ENCODE measurements at places on chromosomes 2 and 18.

GRCh38 chr2:44442019-44442418, 80.3 kb downstream of the CAMKMT start:
- DNase-seq: no peak

DNA sequence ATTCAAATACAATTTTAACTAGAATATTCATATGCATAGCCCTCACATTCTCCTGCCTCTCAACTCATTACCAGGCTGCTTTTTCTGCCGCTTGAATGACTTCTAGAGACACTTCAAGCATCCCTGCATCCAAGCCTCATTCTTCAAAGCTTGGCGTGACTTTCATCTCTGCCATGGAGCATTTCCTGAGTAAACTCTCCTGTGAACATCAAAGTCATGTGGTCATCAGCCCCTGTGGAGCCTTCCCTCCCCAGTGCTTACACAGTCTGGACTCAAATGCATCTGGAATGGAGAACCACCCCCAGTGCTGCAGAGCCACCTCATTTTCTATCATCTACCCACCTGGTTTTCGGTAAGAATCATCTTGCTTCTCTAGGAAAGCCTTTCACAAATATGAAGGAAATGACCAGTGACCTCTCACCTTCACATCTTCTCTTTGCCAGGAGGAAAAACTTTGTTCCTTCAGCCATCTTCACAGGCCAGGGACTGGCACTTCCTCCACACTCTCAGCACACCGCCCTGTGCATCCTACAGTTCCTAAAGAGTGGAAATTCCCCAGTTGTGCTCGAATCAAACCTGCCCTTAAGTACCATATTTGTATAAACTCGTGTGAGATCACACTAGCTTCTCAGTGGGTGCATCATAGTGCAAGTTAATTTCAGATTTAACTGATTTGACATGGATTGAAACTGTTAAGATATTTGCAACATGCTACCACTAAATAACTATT, 116.4 kb downstream of the COL6A3 start:
- no peak for DNase-seq

DNA sequence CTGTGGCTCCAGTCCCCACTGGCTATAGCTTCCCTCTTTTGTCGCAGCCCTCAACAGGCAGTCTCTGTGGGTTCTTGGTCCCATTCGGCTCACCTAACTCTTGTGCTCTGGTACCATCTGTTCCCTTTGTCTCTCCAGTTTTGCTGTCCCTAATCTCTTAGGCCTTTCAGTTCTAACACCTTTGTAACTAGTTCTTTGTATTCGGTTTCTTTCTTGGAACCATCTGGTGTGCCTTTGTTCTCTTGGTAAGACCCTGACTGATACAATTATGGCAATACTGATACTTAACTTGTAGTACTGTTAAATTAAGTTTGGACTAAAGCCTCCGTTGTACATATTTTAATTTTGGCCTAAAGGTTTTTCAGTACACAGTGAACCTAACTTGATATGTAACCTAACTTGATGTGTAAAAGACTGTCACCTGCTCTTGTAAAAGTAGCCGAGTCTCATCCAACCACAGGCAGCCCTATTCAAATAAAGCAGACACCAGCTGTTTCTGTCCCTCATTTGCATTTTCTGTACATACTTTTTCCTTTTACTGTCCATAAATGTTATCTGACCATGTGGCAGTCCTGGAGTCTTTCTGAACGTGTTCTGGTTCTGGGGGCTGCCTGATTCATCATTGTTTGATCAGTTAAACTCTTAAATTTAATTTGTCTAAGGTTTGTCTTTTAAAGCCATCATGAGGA, 4.8 kb upstream of the MRPL44 start:
- no peak for DNase-seq

DNA sequence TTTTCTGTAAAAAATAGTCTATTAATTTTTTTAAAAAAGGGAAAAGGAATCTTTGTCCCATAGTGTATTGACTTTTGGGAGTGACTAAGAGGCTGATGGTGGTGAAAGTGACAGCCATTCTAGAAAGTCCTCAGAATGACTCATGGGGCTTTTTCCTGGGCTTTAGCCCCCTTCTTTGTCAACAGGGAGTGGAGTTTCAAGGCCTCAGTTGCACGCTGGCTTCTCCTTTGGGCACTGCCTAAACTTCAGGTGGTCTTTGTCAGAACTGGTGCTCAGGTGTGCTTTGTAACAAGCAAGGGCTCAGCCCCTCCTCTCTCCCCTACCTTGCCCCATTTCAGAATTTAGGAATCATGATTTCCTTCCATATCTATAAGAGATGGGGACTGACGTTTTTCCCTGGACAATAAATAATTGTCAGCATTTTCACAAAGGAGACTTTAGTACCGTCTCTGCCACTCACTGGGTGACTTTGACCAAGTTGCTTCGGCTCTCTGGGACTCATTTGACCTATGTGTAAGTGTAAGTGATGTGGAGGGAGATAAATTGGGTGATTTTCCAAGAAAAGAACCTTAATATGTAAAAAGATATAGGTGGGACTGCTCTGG, 61.2 kb upstream of the IGFBP2 start:
- no peak for DNase-seq

GRCh38 chr2:75030218-75031009, 72.0 kb downstream of the POLE4 start:
- DNase-seq: no peak

- no peak for DNase-seq
These were observed 101.1 kb upstream of the NCK2 start for GRCh38 chr2:105643405-105644173.

- no peak for DNase-seq
These were observed 62.0 kb upstream of the POMC start for GRCh38 chr2:25230198-25230947.

- no peak for DNase-seq
These were observed 14.4 kb upstream of the BZW1 start for GRCh38 chr2:200797242-200797770.

DNA sequence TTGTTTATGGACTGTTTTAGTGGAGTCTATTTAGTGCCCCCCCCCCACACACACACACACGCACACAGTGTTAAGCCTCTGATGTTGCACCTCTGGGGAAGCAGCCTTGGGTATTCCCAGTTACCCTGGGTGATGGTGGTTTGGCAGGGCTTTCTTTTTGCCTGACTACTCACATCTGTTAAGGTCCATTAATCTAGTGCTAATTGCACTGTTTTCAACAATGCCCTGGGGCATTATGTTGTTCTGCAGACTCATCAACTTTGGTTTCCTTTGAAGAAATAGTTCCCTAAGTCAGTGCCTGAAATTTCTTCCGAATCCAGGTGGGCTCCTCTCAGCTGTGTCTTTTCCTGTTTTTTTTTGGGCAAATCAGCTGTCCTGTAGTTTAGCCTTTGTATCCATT, 34.7 kb downstream of the SPOPL start:
- DNase-seq: no peak

- DNase-seq: no peak
These were observed 10.0 kb upstream of the ALPG start for GRCh38 chr2:232396683-232397082.

DNA sequence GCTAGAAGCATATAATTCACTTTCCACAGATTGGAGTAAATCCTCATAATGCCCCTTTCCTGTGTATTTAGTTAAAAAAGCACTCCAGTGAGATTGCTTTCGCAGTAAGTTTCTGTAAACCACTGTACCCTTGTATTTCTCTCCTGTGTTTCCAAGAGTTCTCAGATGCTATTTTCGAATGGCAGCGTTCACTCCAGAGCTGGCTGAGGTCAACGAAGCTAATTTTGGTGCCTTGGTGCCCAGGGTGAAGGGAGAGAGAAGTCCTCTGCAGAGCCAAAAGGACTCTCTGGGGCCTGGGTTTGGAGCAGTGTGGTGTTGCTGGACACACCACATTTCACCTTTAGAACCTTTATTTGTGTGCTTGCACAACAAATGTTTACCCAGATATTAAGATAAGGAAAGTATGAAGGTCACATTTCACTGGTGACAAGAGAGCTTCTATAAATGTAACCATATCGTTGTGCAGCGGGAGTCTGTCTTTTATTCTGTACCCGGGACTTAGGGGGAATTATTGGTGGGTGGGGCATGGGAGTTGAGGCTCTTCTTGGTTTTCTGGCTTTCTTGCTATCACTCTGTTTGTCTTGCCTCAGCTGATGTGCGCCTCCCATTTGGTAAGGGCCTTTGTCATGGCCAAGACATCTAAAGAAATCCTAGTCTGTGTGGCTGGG, 9.9 kb downstream of the EPAS1 start:
- DNase-seq: no peak

DNA sequence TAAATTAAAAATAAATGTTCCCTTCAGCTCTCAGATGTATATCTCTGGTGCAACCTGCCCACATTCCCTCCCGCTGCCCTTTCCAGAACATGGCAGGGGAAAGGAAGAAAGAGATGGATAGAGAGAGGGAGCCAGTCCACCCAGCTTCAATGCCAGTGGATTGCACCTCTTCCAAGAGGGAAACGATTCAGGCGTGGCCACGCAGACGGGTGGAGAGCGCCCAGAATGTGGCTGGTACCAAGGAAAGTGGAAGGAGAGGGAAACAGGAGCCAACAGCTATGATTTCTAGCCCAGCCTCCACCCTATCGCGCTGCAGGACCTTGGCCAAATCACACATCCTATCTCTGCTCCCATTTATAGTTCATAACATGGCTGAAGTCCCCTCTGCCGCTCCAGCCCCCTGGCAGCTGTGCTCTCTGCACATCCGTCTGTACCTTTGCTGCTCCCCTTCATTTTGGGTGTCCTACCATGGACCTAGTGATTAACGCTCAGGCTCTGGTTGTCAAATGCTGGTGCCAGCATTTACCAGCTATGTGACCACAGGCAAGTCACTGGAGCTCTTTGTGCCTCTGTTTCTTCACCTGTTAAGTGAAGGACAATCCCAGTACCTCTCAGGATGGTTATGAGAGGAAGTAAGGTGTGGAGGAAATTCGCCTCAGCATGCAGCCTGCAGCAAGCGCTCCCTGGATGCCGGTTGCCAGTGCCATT, 66.5 kb downstream of the SFXN5 start:
- no peak for DNase-seq

GRCh38 chr2:177585234-177585863, 192.8 kb downstream of the AGPS start:
- DNase-seq: no peak

GRCh38 chr18:39624961-39625360, 2059.4 kb upstream of the CELF4 start:
- DNase-seq: no peak

DNA sequence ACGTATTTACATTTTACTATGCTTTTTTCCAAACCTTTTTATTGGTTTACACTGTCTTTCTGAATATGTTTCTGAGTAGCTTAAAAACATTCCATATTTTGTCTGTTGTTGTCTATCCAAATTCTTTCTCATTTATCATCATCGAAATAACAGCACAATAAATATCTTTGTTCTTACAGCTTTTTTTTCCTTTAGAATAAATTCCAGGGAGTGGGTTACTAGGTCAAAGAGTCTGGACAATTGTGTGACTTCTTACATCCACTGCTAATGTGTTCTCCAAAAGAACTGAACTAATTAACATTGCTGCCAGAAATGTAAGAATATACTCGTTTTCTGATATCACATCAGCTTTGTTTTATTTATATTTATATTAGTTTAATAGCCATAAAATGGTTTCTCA, 59.4 kb downstream of the ANKRD44 start:
- DNase-seq: no peak

- DNase-seq: no peak
These were observed 75.9 kb downstream of the PTGR3 start for GRCh38 chr18:75132931-75133525.

DNA sequence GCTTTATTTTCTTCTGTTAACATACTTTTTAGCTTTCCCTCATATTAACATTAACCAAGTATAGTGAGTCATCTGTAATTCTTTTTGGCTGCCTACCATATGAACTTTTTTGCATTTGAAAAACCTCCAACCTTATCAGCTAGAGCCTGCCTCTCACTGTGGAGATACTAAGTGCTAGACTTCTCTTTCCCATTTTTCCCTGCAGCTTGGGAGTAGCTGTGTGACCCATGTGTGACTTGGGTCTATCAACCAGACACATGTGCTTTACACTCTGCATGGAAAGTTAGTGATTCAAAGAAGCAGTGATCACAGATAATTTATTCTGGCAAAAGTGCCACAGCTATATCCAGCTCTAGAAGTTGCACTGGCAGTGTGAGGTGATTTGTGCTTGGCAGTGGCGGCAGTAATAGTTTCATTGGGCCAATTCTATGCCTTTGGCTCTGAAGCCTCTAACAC, 36.3 kb downstream of the PREPL start:
- DNase-seq: no peak

DNA sequence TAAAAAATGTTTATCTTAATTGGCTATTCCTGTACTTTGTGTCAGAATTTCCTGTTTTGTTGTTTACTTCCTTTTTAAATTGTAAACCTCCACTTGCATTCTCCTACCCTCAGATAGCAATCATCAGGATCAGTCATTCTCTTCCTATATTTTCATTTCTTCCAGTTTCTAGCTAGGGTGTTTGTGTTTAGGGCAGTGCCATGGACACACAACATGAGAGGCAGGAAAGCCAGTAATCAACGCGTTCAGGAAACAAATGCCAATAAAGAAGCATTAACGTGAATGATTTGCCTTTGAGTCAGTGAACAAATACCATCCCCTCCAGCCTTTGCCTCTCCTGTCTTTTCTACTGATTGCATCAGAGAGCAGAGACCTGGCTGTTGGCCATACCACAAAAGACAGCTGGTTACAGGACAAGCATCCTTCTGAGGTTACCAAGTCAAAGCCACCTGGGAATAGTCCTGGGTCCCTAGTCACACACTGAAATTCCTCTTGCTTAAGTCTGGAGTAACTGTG, 56.7 kb upstream of the FHL2 start:
- peak; percentile 81 for DNase-seq

DNA sequence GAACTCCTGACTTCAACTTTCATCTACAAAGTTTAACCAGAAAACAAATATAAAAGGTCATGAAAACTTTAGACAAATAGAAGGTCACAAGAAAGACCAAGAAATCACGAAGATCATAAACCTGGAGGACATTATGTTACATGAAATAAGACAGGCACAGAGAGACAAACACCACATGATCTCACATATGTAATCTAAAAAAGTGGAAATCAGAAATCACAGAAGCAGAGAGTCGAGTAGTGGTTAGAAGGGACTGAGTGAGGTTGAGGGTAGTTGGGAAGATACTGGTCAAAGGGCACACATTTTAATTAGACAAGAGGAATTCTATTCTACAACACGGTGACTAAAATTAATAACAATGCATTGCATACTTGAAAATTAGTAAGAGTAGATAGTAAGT, 1.4 kb downstream of the GCFC2 start:
- no peak for DNase-seq

- no peak for DNase-seq
These were observed 5.8 kb downstream of the DLX2 start for GRCh38 chr2:172096626-172097547.

Data from NCI-H2107 (cell line).